ENCODE measurements at places on chromosomes 11 and 22.

DNA sequence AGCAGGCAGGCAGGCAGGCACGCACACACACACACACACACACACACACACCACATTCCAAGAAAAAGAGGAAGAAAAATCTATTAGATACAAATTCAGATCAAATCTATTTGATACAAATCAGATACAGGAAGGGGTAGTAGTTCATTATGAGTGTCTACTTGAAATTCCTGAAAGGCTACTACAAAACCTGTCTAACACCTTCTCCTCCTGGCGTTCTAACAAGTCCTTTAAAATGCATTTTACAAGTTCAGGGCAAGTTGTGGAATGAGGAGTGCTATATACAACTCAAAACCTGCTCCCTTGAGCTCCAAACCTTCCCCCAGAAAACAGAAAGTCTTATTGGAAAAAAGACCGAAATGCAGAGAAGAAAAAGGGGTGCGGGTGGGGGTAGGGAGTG is 476 bp downstream of the ARHGAP32 start:
- no peak for DNase-seq

GRCh38 chr11:324156-324555 is 3.5 kb upstream of the IFITM3 start:
- no peak for DNase-seq

DNA sequence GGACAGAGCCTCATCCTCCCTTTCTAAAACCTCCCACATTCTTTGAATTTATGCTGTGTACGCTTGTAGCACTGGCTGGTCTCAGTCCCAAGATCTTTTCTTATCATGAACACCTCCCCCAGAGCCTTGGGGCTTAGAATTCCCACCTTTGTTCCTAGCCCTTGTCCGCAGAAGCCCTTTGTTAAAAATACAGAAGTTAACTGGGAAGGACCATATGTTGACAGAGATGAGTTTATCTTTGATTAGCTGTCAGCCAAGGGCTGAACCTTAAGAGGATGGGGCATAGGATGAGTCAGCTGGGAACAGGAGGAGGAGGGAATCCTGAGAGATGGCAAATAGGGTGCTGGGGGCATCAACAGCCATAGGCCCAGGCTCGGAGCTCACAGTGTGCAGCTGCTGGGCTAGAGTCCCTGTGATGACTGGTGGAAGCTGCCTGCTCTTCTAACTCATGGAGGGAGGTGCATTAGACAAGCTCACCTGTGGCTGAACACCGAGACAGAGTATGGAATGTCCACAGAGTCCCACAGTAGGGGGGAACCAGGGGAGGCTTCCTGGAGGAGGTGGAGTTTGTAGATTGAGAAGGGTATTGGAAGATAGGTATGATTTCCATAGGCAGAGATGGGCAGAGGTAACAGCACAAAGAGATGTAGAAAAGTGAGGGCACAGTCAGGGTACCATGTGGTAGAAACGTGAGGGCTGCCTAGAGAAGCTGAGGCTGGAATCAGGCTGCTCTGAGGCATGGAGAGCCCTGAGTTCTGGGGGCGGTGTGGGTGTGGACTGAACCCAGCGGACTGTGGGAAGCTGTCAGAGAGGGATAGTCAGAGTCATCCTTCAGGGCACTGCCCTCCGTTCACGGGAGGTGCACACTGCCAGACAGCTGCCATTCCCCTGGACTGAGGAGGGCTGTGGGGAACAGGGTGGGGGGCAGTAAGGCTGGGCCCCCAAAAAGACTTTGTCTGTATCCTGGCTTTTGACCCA is 9.9 kb downstream of the MICAL2 start:
- no peak for DNase-seq

- DNase-seq = no peak
These were observed 71.4 kb upstream of the MPEG1 start for GRCh38 chr11:59283825-59284772.

GRCh38 chr22:27380855-27381254 is 420.7 kb downstream of the MN1 start:
- DNase-seq = no peak

DNA sequence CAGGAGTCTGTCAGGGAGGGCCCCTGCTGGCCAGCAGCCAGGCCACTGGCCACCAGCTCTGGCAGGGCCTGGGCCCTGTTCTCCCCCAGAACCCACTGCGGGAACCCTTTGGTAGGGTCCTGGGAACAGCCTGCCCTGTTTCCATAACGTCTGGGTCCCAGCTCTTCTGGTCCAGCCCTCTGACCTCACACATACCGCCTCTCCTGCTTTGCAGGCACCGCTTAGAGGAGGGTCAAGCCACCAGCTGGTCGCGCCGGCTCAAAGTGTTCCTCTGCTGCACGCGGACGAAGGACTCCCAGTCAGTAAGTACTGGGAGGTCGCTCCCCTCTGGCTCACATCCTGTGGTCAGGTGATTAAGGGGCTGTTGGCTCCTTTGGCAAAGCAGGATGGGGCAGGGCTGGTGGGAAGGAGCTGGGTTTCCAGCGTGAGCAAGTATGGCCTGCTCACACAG is 26.6 kb upstream of the MYRF start:
- no peak for DNase-seq

GRCh38 chr11:47928426-47928825 is 51.9 kb upstream of the PTPRJ start:
- no peak for DNase-seq

DNA sequence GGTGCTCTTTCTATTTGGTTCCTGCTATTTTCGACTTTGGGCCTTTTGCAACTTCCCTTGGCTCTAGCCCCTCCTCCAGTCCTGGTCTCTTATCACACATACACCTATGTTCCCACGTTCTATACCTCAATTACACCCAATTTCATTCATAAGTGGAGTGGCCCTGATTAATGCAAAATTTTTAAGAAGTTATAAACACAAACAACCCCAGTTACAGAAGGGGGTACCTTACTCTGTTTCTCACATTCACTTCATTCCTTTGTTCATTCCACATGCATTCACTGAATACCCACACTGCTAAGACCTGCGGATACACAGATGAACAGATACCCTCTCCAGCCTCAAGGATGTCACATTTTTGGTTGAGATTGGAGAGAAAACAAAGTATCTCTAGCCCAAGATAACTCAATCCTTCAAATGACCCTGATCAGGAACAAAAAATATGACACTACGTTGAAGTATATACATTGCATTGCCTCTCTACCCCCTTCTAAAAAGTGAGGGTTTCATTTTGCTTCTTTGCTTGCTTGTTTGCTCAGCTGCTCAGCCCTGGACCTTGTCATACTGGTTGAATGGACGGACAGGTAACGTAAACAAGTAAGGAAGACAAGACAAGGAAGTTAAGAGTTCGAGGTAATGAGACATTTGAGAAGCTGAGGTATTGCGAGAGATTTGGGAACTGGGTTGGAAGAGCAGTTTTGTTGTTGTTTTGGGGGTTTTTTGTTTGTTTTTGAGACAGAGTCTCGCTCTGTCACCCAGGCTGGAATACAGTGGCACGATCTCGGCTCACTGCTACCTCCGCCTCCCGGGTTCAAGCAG is 3.6 kb upstream of the VPS37C start:
- no peak for DNase-seq

DNA sequence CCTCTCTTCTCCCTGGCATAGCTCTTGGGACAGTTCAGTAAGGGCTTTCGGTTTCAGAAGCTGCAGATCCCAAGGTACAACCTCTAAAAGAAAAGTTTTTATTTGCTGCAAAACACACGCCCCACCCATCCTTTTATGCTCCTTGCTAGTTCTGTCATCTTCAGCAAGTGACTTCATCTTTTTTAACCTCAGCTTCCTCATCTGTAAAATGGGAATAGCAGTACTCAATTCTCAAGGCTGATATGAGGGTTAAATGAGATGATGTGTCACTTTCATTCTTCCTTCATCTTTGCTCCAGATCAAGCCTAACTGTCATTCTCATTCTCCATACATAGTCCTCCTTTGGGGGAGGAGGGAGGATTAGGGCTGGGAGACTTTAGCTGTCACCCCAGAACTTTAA is 90.0 kb upstream of the ALX4 start:
- no peak for DNase-seq

- DNase-seq = no peak
These were observed 2.0 kb upstream of the NLRX1 start for GRCh38 chr11:119166368-119167076.

- DNase-seq = peak; percentile 89
These were observed 96.5 kb upstream of the FGF3 start for GRCh38 chr11:69915501-69916250.

DNA sequence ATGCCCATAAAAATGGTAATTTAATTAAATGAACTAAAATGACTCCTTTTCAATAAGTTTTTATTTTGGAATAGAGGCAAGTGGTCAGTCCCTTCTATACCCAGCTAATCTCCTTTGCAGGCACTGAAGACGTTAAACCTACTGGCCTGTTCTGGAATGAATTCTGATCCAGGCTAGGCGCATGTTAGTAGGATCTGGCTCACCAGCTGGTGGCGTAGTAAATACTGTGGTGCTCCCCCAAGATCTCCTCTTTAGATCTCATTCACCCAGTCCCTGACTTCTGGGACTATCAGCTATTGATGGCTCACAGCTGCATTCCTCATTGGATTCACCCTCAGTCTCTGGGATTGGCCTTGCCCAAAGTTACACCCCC is 173.7 kb upstream of the DDI1 start:
- DNase-seq = no peak

DNA sequence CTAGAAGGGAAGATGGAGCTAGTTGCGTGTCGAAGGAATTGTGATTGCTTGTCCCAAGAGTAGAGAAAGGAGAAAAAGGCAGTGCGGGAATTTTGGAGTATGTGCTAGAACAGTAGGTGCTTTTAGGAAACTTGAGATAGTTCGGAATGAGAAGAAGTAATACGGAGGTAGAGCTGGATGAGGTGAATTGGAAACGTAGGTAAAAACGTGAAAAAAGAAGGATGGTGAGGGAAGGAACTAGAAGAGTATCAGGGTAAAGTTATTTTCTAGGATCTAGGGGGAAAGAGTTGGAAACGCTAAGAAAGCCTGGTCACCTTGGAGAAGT is 1.4 kb downstream of the CEP57 start:
- DNase-seq = no peak

GRCh38 chr22:38267086-38267485 is 5.7 kb downstream of the TMEM184B start:
- DNase-seq = no peak

DNA sequence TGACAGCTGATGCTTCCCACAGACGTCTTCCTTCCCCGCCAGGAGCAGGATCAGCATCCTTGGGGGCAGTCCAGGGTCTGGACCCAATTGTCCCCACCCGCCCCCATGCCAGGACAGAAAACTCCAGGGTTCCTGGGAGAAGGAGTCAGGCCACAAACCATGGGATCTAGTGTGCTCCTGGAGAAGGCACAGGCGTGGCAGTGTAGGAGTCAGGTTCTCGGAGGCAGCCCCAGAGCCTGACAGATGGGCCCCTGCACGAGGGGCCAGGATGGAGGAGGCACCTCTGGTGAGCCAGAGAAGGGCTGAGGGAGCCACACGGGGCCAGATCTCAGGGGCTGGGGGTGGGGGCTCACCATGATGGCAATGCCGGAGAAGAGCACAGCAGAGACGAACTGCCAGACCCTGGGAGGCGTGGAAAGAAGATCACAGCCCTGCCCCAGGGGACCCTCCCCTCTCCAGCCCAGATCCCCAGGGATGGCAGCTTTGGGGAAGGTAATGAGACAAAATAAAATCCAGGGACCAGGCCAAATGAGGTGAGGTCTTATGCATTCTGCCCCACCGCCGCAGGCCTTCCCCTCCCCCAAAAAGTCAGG is 13.6 kb downstream of the TP53I11 start:
- DNase-seq = no peak

GRCh38 chr11:113674397-113674685 is 31.8 kb downstream of the TMPRSS5 start:
- DNase-seq = no peak

GRCh38 chr11:34432822-34433221 is 5.9 kb upstream of the CAT start:
- DNase-seq = no peak

DNA sequence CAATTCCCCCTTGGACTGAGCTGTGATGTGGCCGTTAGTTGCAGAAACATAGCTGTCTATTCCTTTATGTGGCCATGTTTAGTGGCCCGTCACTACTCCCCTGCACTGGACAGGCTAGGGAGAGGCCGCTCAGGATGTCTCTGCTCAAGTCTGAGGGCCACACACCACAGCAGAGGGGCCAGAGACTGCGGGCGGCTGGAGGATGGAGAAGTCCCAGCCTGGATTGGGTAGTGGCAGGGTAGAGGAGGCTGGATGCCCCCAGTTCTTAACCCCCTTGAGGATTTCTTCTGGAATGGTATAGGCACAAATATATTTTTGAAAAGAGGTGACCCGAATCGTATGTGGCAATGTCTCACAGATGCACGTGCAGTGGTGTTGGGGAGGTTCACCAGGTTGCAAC is 116.4 kb upstream of the B3GAT1 start:
- peak; percentile 34 for DNase-seq
